Right renal pelvis (tissue), 4 donors: ENCODE measurements at places on chromosomes 4 and X. TPM values are rescaled to one million over a fixed set of nuclear protein-coding genes. Genes with fewer than 3 reads are reported as not detected.
A peak's percentile ranks its signal among the peaks of the same experiment; 100 is the strongest.

Gene GPM6B
- 19.0 TPM for polyA plus RNA-seq

Gene SERTM2
- polyA plus RNA-seq, result not detected

- no peak for DNase-seq
Observed at GRCh38 chr4:146053891-146054290, 115.3 kb upstream of the ZNF827 start.

- no peak for DNase-seq
Observed at GRCh38 chr4:189299706-189300105, 641.0 kb upstream of the FRG1 start.

- no peak for DNase-seq
Observed at GRCh38 chrX:135697601-135698000, 15.8 kb upstream of the CT45A1 start.

DNA sequence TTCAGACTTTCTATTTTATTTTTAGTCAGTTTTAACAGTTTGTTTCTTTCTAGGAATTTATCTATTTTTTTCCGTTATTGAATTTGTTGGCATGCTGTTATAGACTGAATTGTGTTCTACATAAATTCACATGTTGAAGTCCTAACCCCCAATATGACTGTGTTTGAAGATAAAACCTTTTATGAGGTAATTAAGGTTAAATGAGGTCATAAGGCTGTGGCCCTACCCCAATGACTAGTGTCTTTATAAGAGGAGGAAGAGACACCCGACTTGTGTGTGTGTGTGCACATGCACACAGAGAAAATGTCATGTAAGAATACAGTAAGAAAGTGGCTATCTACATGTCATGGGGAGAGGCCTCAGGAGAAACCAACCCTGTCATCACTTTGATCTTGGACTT lies 146.3 kb downstream of the BRWD3 start:
- DNase-seq, result no peak

GRCh38 chrX:129738466-129739308 lies at the start of gene XPNPEP2:
Gene XPNPEP2 (plus strand): TSS chrX:129738979. CDS start chrX:129739214, 235 bp downstream.
- peak; percentile 43 for DNase-seq

- no peak for DNase-seq
Observed at GRCh38 chr4:94577136-94577535, 125.4 kb downstream of the PDLIM5 start.
